ELR (cell line): ENCODE measurements at places on chromosomes 5 and 9.

DNA sequence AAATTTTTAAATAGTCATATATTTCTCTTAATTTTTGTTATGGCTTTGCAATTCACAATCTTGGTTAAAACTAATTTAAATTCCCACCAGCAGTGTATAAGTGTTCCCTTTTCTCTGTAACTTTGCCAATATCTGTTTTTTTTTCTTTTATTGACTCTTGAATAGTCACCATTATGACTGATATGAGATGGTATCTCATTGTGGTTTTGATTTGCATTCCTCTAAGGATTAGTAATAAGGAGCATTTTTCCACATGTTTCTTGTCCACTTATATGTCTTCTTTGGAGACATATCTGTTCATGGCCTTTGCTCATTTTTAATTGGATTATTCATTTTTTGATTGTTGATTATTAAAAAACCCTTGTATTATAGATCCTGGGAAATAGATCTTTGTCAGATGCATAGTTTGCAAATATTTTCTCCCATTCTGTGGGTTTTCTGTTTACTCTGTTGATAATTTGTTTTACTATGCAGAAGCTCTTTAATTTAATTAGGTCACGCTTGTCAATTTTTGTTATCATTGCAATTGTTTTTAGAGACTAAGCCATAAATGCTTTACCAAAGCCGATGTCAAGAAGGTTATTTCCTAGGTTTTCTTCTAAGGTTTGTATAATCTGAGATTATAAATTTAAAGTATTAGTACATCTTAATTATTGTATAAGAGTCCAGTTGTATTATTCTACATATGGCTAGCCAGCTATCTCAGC, 610.9 kb downstream of the CHSY3 start:
- peak; percentile 89 for DNase-seq

- no peak for DNase-seq
Observed at GRCh38 chr9:21761309-21761901, 41.0 kb upstream of the MTAP start.

DNA sequence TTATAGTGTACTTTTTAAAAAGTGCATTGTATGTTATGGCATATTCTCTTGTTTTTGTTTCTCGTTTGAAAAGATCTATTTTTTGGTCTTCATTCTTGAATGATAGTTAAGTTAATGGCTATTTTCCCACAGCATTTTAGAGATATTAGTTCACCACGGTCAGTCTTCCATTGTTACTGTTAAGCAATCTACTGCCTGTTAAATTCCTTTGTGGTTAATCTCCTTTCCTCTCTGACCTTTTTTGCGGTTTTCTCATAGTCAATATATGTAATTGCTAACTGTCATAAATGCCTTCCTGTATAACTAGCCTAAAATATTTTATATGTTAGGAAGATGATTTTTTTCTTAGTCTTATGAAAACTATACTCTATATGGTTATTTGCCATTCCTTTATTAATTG, 250.8 kb upstream of the FBXL7 start:
- DNase-seq, result peak; percentile 94

- DNase-seq, result peak; percentile 1
Observed at GRCh38 chr5:50564079-50564478, 102.4 kb upstream of the PARP8 start.

DNA sequence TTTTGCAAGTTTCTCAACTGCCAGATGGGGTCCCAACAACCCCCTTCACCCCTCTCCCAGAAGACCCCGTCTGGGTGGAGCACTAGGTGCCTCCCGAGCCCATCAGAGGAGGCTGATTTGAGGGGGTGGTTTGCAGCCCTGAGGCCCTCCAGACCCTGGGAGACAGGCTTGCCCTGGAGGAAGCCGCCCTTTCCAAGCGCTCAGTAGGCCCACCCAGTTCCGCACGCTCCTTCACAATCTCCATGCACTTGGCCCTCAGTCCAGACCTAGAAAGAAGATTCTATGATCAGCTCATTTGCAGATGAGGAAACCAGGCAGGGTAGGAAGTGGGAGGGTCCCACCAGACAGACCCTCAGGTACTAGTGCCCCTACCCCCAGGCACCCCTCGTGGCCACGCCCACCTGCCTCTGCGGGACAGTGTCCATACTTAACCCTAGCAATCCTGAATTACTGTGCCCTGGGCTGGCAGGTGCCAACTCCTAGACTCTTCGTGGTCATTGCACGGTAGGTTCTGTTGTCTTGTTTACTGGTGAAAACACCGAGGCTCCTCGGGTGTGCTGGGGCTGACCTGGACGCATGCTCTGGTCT, 22.3 kb downstream of the OR2V1 start:
- DNase-seq, result no peak
